NCI-H460 (cell line): ENCODE measurements at places on chromosomes 5 and 9. TPM values are rescaled to one million over a fixed set of nuclear protein-coding genes. Genes with fewer than 3 reads are reported as not detected.

Gene APBA1
- total RNA-seq: 0.03 and 0.05 TPM in 2 replicates

DNA sequence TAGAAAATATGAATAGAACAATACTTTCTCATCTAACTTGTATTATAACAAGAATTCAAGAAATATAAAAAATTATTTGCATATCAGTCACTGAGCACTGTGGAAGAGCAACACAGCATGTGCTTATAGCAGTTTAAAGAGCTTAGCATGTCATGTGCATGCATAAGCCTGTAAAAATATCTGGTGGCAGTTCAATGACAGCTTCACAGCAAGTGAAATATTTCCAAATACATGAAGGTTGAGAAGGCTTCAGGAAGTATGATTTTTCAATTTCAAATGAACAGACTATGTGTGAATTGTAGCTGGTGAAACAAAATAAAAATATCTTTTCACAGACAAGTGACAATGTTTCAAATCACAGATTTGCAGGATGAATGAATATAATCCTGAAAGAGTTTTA is 128.5 kb downstream of the PRDM9 start:
- DNase-seq: no peak

DNA sequence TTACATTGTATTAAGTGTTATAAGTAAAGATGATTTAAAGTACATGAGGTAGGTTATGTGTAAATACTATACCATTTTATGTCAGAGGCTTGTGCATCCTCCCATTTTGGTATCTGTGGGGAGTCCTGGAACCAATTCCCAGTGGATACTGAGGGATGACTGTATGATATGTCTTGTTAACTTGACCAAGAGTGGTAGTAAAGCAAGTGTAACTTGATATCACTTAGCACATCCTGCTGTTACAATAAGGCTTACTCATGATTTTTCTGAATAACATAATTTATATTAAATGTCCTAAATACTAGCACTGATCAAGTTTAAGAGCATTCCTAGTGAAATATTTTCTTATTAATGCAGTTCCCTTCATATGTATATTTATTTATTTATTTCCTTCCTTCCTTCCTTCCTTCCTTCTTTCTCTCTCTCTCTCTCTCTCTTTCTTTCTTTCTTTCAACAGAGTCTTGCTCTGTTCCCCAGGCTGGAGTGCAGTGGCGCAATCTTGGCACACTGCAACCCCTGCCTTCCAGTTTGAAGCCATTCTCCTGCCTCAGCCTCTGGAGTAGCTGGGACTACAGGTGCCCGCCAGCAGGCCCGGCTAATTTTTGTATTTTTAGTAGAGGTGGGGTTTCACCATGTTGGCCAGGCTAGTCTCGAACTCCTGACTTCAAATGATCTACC is 7.5 kb downstream of the NDFIP1 start:
- DNase-seq: no peak

DNA sequence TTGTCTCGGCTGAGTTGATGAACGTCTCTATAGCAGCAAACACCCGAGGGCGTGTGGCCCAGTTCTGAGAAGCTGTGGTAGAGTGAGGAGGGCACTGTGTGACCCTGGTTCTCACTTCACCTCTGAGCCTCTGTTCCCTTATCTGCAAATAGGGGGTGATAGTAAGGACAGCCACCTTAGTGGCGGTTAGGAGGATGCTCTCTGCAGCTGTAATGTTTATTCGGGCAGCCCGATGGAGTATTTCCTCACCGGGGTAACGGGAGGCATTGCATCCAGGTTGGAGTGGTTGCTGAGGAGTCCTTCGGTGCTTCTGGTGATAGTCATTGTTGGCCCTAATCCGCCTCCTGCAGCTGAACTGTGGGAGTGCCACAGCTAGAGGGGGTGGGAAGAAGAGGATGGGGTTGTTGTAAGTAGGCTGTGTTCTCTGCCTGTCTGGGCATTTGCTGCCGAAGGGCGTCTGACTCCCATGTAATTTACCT is 13.9 kb downstream of the PRRC2B start:
- no peak for DNase-seq

- DNase-seq: no peak
Observed at GRCh38 chr9:89311346-89312221, 589 bp downstream of the CKS2 start.

Gene GRIA1
- not detected in 2 replicates for total RNA-seq

GRCh38 chr5:132475987-132476875 is 14.3 kb downstream of the IRF1 start:
- no peak for DNase-seq

Gene UNC13B
- total RNA-seq: 7.2 and 7.7 TPM in 2 replicates

GRCh38 chr5:14424011-14424685 is 157.4 kb upstream of the OTULINL start:
- no peak for DNase-seq

DNA sequence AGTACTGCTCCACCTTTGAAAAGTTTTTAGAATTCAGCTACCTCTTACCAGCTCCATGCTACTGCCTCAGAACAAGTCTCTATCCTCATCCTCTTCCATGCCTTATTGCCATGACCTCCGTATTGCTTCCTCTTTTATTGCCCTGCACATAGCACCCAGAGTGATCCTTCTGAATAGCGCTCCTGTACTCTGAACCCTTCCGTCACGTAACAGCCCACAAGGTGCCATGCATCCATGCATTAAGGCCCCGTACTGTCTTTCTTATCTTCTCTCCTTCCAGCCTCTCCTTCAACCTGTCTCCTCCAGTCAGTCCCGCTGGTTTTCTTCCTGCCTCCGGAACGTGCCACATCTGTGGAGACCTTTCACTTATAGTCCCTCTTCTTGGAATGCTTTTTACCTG is 273.3 kb upstream of the SEMA6A start:
- no peak for DNase-seq

- DNase-seq: peak; percentile 26
Observed at GRCh38 chr5:41009232-41009631, 61.9 kb downstream of the MROH2B start.

DNA sequence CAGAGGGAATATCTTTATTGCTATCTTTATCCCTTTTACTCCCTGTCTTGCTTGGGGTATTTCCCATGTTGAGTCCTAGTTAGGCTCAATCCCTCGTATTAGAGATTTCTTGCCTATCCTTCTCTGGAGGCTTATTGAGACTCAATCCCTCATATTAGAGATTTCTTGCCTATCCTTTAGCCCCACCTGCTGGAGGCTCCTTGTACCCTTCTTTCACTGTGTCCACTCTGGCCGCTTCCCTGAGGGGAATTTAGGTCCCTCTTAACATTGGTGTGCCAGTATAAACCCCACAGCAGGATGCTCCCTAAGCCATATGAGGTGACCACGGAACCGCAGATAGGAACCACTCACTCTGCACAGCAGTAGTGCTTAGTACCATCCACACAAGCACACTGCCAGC is 110.7 kb upstream of the MAMDC2 start:
- peak; percentile 30 for DNase-seq

DNA sequence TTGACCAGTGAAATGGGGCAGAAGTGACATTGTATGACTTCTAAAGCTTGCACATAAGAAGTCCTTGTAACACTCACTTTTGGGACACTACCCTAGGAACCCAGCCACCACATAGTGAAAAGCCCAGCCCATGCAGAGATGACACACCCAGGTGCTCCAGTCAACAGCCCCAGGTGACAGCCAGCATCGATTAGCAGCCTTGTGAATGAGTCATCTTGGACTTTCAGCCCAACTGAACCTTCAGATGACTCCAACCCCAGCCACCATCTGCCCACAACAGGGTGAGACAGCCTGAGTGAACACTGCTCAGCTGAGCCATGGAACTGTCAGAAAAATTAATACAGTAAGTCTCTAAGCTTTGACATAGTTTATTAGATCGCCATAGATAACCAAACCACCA is 458.6 kb downstream of the ZSWIM6 start:
- DNase-seq: no peak

DNA sequence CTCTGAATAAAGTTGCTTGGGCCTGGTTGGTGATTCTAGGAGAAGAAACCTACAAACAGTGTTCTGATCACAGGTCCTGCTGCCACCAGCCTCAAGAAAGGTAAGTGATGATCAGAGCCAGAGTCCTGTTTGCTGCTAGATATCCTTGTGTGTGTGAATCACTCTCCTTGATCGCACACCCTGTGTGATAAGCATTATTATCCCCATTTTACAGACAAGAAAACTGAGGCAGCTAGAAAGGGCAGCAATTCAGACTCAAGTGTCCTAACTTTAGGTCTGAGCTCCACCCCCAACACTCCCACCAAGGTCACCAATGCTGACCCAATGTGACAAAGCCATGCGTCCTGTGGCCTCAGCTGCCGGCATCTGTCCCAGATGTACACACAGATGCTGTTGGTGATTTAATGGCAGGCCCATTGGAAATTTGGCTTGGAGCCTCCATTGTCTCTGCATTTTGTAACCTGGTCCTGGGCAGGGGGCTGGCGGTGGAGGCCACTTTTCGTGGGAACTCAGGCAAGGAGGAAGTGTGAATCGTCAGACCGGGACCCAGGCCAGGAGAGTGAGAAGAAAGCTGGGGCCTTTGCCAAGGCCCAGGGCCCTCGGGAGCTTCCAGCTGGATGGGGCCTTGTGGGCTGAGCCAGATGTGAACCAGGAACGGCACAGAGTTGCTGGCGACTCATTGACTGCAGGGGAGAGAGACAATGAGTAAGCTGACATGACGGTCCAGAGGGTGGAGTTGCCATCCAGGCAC is 29.8 kb upstream of the GGTA1 start:
- DNase-seq: no peak

Gene PCDHB2
- 0.29 and 0.52 TPM in 2 replicates for total RNA-seq

DNA sequence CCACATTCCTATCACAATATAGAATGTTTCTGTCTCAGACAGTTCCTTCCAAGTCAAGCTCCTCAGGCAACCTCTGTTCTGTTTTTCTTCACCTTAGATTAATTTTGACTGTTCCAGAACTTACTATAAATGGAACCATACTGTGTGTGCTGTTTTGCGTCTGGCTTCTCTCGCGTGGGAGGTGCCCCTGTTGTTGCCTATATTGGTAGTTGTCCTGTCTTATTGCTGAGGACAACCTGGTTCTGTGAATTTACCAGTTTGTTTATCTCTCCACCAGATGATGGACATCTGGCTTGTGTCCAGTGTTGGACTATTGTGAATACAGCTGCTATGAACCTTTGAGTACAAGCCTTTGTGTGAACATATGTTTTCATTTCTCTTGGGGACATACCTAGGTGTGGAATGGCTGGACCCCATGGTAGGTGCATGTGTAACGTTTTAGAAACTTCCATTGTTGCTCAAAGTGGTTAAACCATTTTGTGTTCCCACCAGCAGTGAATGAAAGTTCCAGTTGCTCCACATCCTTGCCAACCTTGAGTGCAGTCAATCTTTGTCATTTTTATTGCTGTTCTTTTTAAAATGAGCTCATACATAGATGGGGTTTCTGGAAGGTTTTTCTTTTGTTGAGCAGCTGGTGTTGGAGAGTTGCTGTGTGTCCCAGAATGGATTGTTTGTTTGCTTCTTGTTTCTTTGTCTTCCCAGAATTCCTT is 18.1 kb downstream of the HMCN2 start:
- no peak for DNase-seq

DNA sequence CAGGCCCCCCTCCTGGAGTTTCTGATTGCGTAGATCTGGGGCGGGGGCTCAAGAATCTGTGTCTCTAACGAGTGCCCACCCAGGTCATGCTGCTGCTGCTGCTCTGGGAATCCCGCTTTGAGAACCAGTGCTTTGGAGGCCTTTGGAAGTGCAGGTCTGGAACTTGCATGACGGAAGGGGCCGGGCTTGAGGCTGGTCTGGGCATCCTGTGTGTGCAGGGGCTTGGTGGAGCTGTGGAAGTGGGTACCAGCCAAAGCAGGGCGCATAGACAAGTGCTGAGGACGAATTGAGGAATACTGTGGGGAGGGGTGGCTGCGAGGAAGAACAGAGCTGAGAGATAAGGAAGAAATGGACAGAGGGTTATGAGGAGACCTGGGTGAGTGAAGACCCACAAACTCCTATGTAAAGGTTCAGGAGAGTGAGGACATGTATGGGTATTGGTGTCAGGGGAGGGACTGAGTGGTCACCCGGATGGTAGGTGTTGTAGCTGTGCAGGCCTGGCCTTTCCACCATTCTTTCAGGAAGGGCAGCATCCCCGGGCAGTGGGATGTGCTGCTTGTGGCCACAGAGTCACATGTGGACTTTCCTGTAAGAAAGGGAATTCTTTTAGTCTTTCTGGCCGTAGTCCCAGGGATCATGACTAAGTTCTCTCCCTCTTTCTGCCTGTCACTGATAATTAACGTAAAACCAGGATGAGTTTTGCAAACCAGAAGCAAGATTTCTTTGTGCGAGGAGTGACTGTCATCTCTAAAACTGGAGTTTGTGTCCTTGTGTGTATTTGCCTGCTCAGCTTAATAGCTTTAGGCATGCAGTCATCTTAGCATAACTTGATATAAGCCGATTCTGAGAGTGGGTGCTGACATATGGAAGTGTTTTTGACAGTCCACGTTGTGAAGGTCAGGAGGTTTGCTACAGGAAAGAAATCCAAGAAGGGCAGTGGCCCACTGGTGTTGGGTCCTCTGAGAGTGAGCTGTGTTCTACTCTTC is 43.3 kb upstream of the TJP2 start:
- DNase-seq: no peak

Gene NR2F1-AS1
- total RNA-seq: 17.0 and 17.7 TPM in 2 replicates

Gene PRSS3
- not detected in 2 replicates for total RNA-seq

- DNase-seq: no peak
Observed at GRCh38 chr5:10534561-10535530, 29.0 kb upstream of the ANKRD33B start.

DNA sequence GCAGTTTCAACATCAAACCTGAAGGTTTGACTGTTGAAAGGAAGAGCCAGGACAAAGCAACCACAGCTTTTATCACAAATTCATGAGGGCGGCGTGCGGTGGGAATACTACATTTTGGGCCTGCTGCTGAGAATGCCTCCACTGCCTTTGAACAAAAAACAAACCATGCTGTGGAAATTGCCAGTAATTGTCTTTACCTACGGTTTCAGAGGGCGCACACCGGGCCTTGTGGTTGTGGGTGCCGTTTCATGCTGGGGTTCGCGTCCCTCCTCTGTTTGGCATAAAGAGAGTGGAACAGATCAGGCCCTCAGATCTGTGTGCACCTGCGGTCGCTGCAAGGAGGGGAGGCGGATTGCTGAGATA is 27.6 kb upstream of the TCF7 start:
- DNase-seq: no peak

DNA sequence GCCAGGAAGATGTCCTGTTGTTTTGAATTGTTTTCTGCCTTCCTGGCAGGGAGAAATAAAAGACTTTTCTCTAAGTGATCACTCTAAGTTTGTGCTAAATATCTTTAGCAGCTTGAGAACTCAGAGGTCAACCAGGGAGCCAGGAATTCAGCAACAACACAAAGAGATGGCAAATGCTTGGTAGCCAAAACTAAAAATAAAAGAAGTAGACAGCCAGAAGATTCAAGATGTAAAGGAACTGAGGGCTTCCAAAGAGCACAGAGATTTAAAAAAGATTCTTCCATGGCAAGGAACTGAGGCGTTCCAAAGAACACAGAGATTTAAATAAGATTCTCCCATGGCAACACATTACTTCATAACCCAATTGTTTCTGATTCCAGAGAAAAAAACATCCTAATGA is 9.6 kb downstream of the DNAH5 start:
- DNase-seq: no peak

- no peak for DNase-seq
Observed at GRCh38 chr5:144457160-144457559, 286.5 kb downstream of the KCTD16 start.

Gene PRDM12
- total RNA-seq: 0.30 TPM in 1 of 2 replicates, not detected in the other

Gene SUSD3
- 0.27 and 0.32 TPM in 2 replicates for total RNA-seq
